GM04504 (cell line): ENCODE measurements at places on chromosomes 5 and 9.

GRCh38 chr5:6459896-6460295 lies 11.2 kb downstream of the UBE2QL1 start:
- DNase-seq, result no peak

GRCh38 chr5:133086366-133086875 lies 34.6 kb downstream of the HSPA4 start:
- DNase-seq, result no peak

- DNase-seq, result no peak
Observed at GRCh38 chr5:26791433-26791832, 247.0 kb downstream of the CDH9 start.

- DNase-seq, result no peak
Observed at GRCh38 chr9:80012557-80013330, 441.0 kb downstream of the TLE4 start.

DNA sequence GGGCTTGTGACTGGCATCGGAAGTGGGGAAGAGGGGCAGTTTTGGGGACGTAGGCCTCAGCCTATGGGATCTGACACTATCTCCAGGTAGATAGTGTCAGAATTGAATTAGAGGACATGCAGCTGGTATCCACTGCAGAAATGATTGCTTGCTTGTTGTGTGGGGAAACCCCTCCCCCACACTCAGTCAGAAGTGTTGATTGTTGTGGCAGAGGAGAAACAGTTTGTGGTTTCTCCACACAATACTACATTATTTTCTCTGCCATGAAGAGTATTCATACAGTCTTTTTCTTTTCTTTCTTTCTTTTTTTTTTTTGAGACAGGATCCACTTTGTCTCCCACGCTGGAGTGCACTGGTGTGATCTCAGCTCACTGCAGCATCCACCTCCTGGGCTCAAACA lies 113.9 kb downstream of the ARRDC3 start:
- DNase-seq, result no peak

DNA sequence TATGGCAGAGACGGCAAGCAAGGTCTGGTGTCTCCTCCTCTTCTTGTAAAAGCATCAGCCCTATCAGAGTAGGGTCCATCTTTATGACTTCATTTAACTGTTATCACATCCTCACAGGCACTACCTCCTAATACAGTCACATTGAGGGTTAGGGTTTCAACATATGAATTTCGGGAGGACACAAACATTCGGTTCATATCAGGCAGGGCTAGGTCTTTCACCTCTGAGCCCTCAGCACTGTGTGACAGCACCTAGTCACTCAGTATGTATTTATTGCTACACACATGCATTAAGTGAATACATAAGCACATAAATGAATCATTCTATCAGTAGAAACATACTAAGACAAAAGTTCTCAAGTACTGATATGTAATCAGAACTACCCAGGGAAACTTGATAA lies 9.4 kb upstream of the BTF3 start:
- no peak for DNase-seq

GRCh38 chr5:179793468-179794139 lies at the start of gene LTC4S:
LTC4S (plus strand) TSS chr5:179793986; CDS start chr5:179794081, 95 bp downstream.
- DNase-seq, result peak; percentile 38

DNA sequence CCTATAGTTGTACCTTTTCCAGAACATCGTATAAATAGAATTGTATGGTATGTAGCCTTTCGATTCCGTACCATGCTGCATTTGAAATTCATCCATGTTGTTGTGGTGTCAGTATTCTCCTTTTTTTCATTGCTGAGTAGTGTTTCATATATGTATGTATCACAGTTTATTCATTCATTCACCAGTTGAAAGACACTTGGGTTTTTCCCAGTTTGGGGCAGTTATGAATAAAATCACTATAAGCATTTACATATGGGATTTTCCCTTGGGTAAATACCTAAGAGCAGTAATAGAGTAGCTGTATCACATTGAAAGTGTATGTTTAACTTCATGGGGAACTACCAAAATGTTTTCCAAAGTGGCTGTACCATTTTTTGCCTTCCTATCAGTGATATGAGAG lies 16.1 kb upstream of the FKTN start:
- DNase-seq, result no peak
